Activated T-helper 9 cell treated with anti-CD3 and anti-CD28 coated beads, Interleukin-2, amount 50 U/mL, for 16 hours (primary cell): ENCODE measurements at places on chromosomes 5 and 9.

- DNase-seq, result no peak
Measured at GRCh38 chr5:156421798-156422197, 94.8 kb downstream of the SGCD start.

GRCh38 chr5:18497089-18497488, 862.8 kb downstream of the TAF11L14 start:
- DNase-seq, result no peak

- DNase-seq, result no peak
Measured at GRCh38 chr9:33166231-33167083, 679 bp downstream of the B4GALT1 start.

DNA sequence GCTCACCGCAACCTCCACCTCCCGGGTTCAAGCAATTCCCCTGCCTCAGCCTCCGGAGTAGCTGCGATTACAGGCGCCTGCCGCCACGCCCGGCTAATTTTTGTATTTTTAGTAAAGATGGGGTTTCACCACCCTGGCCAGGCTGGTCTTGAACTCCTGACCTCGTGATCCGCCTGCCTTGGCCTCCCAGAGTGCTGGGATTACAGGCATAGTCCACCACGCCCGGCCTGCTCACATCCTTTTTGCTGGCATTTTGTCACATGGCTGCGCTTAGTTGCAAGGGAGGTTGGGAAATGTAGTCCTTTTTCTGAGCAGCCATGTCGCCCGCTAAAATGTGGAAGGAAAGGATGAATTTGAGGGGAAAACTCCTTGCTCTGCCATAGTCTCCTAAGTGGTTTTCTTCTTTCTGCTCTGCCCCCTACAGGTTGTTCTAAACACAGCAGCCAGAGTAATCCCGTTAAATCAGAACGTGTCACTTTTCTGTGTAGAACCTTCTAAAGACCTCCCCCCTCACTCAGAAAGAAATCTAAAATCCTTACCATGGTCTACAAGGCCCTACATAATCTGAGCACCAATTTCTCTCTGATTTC, 57.8 kb upstream of the HSPA9 start:
- no peak for DNase-seq

- no peak for DNase-seq
Measured at GRCh38 chr5:91016954-91017700, 366.0 kb downstream of the ARRDC3 start.

GRCh38 chr5:166639151-166639550, 1652.3 kb upstream of the WWC1 start:
- no peak for DNase-seq

DNA sequence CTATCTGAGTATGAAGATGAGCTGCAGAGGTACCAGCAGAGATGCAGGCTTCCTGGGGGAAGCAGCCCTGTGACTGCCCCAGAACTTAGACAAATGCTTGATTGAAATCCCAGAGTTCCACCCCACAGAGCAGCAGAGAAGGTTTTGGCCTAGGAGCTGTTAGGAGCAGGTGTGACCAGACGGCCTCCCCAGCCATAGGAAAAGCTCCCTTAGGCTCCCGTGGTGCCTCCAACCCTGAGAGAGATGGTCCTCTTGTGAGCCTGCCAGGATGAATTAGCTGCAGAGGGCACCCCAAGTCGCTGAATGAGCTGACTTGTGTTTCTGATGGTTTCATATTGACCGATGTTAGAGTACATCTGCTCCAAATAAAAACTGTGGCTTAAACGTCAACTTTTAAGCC, 22.1 kb downstream of the NTRK2 start:
- no peak for DNase-seq

DNA sequence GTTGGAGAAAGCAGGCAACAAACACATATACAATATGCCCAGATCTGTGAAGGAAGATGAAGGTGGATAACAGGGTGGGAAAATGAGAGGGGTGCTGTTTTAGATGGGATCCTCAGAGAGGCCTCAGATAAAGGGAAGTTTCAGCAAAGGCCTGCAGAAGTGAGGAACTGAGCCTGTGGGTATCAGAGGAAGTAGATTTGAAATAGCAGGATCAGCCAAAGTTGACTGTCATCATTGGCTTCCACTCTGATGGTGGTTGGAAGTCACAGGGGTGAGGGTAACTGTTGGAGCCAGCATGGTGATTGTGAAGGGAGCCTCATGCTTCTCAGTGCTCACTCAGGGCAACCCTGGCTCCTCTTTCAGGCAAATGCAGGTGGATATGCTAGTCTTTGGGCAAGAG, 607.2 kb upstream of the CLINT1 start:
- no peak for DNase-seq

DNA sequence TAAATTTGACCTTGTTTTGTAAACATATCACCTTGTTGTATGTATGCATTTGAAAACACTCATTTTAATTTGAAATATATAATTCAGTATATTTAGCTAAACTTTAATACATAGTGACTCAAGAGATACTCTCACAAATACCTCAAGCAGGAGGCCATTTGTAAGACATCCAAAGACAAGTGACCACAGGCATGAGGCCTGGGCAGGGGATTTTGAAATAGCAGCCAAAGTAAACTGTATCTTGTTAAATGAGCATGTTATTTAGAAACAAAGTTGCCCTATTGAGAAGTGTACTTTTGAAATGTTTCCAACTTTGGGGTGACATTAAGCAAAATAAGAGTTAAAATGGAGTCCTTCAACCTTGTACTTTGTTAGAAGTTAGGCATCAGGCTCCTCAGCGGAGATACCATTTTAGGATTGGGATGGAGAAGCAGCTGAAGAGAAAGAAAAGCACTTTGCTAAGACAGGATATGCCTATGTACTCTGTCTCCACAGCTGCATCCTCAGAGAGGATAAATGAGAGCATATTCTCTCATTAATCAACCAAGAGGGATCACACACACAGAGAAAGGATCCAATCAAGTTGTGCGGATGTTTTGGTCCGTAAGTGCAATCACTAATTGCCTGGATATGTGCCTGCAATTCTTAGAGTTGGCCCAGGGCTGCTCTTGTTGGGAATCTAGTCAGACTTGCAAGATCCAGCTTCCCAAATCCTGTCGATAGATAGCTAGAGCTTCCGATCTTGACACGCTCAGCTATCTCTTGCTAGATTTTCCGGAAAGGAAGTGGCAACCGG, 157.5 kb upstream of the HAPLN1 start:
- DNase-seq, result no peak

- no peak for DNase-seq
Measured at GRCh38 chr5:61823065-61823464, 482.9 kb upstream of the KIF2A start.
